GM19239 (cell line): ENCODE measurements at places on chromosomes 6 and 20.

GRCh38 chr6:136499370-136499769, 50.9 kb downstream of the MAP7 start:
- no peak for DNase-seq

- DNase-seq = no peak
Measured at GRCh38 chr6:167930295-167930694, 67.2 kb upstream of the KIF25 start.

DNA sequence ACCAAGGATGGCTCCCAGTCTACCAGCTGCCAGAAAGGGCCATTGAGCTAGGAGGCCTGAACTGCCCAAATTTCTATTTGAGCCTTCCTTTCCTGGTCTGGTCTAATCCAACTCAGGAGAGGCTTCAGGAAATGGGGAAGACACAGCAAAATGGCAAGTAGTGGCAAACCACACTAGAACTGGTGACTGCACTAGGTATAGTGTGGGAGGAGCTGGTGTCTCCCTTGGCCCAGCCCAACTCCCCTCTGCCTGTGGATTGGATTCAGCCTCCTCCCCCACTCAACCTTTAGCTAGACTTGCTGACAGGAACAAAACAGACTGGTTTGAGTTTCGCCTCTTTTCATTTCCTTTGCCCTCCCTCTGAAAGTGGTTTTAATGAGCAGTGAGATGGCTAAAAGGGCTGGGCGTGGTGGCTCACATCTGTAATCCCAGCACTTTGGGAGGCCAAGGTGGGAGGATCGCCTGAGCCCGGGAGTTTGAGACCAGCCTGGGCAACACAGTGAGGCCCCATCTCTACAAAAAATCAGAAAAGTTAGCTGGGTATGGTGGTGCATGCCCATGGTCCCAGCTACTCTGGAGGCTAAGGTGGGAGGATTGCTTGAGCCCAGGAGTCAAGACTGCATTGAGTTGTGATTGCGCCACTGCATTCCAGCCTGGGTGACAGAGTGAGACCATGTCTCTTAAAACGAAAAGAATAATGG, 17.5 kb downstream of the MRPS18A start:
- DNase-seq = no peak

GRCh38 chr6:101000341-101000740, 119.2 kb upstream of the ASCC3 start:
- DNase-seq = no peak

DNA sequence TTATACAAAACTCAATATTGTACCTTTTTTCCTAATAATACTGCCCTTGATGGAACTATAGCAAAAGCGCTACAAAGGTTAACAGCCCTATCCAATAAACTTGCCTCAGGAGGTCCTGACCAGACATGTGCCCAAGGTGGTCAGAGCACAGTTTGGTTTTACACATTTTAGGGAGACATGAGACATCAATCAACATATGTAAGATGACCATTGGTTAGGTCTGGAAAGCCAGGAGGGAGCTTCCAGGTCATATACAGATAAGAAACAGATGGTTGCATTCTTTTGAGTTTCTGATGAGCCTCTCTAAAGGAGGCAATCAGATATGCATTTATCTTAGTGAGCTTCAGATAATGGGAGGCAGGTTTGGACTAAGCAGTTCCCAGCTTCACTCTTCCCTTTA, 91.6 kb downstream of the PLG start:
- DNase-seq = no peak

- DNase-seq = no peak
Measured at GRCh38 chr6:47079638-47080037, 37.5 kb upstream of the ADGRF1 start.

GRCh38 chr6:81594501-81594900, 158.0 kb downstream of the TENT5A start:
- DNase-seq = no peak

DNA sequence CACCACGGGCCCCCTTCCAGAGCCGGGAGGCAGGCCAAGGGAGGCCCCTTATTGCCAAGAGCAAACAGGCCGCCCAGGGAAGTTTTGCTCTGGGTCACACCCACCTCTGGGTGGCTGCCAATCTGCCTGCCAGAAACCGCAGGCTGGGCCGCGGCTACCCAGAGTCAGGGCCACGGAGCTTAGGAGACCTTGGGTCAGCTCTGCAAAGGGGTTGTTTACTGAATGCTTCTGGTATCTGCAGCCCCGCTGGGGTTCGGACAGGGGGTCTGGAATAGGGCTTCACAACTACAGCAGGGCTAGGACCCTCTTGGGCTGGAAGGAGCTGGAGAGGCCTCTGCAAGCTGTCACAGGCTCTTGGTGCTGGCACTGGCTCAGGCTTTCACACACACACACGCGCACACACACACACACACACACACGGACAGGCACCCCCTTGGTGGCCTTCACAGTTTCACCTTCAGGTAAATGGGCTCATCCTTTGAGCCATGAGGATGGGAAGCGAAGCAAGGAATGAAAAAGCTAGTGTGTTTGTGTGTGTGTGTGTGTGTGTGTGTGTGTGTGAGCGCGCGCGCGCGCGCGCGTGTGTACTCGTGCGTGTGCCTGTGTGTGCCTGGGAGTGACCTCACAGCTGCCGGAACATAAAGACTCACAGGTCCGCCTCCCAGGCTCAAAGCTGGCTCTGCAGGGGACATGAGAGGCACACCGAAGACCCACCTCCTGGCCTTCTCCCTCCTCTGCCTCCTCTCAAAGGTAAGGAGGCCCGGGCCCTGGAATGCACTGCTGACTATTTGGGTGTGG, at the start of gene CCN5:
Gene CCN5 (plus strand): TSS at position 669 of the 798 bp plus-strand sequence. CDS start 22 bp downstream, at position 691.
- no peak for DNase-seq
